ENCODE measurements at places on chromosomes 1 and 21.

DNA sequence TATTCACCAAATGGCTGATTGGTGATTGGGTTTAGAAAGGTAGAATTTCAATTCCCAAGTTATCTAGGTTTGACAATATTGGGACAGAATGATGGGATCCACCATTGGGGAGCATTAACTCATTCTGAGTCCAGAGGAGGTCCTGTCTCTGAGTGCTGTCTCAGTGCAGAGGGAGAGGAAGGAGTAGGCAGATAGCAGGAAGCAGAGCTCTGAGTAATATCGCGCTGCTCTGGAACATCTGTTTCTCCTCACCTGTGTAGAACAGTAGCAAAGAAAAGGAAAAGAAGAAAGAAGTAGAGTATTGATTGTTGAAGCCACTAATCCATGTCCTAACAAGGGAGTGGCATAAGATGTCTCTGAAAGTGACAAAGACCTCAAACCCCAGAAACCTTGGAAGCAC lies 1657.8 kb downstream of the MRPL39 start:
- DNase-seq: no peak

- DNase-seq: no peak
Observed at GRCh38 chr1:7393136-7393535, 378.0 kb upstream of the VAMP3 start.

DNA sequence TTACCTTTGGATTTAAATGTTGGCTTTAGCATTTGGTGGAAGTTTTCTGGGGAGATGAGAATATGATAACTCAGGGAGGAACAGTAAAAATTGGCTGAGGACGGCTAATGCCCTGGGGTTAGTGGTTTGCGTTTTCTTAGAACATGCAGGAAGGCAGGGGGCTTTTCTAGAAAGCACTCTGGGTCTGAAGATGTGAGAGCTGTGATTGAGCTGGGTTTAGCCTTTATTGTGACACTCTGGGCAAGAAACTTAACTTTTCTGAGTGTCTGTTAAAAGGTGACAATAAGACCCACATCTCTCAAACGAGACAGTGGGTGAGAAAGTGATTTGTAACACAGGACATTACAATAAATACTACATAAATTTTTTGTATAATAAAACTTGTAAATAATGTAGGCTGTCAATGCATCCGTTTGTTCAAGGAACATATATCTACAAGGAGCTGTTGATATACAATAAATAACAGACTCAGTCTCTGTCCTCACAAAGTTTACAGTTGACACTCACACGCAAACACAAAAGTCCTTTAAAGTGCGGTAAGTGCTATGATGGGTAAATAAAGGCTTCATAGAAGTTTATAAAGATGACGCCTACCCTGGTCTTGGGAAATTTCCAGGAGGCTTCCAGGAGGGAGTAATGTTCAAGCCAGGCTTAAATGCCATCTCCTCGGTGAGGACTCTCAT lies 49.5 kb upstream of the MRPS6 start:
- no peak for DNase-seq

- no peak for DNase-seq
Observed at GRCh38 chr1:164983023-164983650, 373.4 kb downstream of the LMX1A start.

DNA sequence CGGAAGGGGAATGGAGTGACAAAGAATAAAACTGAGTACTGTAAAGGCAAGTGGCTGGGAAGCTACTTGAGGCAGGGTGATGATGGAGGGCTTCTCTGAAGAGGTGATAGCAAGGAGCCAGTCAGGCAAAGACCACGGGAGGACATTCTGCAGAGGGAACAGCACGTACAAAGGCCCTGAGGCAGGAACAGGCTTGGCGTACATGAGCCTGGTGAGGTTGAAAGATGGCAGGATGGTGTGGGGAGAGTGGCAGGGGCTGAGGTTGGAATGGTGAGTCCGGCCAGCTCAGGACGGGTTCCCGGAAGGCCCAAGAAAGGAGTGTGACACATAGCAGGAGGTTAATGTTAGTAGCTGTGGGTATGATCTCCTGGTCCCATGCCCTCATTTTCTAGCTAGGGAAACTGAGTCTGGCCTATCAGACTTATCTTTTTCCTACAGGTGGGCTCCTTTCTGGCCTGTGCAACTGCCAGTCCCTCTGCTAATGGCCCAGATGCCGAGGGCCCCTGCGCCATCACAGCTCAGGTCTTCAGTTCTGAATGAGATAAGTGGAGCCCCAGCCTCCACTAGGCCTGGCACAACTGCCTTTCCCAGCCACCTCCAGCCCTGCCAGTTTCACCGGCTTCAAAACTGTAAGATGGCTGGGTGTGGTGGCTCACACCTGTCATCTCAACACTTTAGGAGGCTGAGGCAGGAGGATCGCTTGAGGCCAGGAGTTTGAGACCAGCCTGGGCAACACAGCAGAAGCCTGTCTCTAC lies 87.0 kb downstream of the VWA5B1 start:
- no peak for DNase-seq

DNA sequence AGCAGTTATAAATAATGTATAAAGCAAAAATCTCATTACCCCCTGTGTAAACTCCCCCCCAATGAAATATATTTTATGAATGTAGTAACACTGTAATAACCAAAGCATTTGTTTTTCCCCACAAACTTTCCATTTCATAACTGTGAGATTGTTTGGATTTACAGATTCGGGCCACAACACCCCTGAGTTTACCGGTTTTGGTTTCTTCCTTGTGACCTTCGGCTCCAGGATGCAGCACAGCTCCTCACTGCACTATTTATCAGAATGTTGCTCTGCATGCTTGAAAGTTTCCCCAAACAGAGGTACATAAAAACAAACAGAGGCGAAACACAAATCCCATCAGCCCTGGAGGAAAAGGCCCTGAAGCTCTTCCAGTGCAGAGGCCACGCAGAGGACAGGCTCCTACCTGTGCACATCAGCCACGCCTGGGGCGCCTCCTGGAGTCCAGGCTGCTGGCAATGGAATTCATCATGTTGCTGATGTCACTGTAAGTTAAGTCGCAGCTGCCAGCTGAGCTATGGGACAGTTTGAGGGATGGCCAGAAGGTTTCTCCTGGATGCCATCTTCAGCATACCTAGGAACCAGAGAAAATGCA lies 122.0 kb downstream of the LMO4 start:
- DNase-seq: no peak

GRCh38 chr21:46098303-46099141 lies 610 bp downstream of the COL6A2 start:
- DNase-seq: no peak

DNA sequence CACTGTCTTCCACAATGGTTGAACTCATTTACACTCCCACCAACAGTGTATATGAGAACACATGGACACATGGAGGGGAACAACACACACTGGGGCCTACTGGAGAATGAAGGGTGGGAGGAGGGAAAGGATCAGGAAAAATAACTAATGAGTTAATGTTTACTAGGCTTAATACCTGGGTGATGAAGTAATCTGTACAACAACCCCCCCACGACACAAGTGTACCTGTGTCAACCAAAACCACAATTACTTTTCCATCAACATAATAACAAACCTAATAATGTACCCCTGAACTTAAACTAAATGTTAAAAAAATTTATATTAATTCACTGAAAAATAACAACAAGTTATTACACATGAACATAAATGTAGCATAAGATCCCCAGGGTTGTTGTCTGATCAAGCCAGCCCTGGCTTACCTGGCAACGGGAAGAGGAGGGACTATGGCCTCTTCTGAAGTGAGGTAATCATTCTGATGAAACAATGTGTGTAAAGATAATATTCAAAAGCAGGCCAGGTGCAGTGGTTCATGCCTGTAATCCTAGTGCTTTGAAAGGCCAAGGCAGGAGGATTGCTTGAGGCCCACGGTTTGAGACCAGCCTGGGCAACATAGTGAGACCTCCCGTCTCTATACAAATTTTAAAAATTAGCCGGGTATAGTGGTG lies 40.8 kb upstream of the HEATR1 start:
- DNase-seq: no peak

DNA sequence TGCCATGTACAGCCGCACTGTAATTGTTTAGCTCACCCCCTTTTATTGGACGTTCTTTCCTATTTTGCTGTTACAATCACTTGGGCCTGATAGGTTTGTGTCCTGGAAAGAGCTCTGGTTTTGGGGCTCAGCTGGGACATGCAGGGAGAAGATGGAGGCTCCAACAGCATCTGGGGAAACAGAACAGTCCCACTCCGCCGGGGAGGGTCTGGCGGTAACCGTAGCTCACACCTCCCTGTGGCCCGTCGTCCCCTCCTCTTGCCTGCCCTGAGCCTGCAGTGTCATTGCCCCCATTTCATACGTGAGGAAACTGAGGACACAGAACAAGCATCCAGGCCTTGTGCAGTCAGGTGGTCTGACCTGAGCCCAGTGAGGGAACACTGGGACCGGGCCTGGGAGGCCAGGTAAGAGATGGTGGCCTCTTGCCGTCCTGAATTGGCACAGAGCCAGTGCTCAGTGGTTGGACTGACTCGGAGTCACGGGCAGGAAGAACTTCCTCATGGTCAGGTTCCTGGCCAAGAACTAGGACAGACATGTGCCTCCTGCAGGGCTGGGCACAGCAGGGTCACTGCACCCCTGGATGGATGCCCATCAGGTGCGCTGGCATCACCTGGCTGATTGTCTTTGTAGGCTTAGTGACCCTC lies 41.8 kb downstream of the S100B start:
- DNase-seq: no peak

DNA sequence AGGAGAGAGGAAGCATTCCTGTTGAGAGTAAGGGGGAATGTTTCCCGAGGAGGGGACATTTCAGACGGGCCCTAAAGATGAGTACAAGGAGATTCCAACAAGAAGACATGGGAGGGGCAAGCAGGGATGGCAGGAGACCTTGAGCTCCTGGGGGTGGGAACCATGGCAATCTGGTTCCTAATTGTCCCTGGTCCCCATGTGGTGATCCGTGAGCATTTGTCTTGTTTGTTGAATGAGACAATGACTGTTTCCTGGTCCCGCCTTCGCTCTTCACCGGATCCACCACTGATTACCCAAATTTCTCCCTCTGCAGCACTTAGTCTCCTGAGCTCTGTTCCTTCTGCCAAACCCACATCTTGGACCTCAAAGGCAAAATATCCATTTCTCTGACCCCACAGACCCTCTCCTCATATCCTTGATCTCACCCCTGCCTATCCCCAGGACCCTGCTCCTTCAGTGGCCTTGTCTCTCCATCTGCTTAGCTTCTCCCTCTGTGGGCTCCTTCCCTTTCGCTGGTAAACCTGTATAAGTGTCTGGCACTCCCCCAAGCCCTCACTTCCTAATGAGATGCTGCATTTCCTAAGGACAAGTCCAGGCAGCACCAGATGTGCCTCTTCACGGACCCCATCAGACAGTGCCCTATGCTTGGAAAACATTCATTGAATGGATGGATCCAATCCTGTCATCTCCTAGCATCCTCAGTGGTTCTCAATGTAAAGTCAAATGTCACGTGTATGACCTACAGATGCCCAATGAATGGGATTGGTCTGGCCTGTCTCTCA lies 8.3 kb upstream of the CSF1 start:
- no peak for DNase-seq

- DNase-seq: no peak
Observed at GRCh38 chr1:107267489-107267888, 126.7 kb downstream of the NTNG1 start.

GRCh38 chr1:25875856-25876692 lies 566 bp upstream of the PAQR7 start:
- no peak for DNase-seq

GRCh38 chr1:70220517-70221237 lies 503 bp upstream of the SRSF11 start:
- DNase-seq: no peak

DNA sequence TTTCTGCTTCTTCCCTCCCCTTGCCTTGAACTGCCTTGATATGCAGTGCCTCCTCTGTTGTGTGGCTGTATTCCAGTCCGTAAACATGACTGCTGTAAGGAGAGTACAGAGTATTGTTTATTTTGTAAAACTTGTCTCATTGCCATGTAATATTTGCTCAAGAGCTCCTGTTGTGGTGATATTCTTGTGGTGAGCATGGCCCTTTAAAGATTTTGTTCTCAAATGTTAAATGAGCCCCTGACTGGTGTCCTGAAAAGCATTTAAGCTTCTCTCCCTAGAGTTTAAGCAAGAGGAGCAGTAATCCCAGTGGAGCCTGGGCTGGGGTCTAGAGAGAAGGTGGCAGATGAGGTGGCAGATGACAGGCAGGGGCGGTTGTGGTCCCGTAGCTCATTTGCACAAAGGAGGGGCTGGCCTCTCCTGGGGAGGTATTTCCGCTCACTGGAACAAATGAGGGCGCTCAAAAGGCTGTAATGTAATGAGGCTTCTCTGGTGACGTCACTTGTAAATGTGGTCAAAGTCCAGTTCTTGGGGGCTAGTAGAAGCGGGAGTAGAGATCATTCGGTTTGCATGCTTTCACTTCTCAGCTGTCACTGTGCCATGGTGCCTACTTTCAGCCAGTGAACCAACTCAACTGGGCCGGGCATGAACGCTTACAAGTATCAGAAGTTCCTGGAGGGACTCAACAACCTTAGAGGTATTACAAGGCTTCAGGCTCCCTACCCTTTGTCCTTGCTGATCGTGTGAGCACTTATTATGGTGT lies 46.0 kb upstream of the MACF1 start:
- DNase-seq: no peak

DNA sequence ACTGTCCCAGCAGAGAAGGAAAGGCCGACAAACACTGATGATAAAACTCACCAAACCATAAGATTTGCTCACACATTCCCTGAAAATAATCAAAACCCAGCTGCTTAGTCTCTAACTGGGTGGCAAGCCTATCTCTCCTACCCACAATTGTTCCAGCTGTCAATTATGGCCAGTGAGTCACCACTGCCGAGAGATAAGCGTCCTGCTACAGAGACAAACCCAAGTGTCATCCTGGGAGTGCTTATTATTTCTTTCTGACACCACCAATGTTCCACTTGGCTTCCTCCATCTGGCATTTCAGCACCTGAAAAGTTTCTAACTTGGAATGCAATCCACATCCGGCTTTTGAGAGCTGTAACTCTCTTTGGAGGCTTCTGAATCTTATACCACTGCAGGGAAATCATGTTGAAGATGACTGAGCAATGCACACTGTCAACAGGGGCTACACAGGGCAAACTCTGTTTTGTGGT lies 51.5 kb upstream of the VAV3 start:
- DNase-seq: no peak

DNA sequence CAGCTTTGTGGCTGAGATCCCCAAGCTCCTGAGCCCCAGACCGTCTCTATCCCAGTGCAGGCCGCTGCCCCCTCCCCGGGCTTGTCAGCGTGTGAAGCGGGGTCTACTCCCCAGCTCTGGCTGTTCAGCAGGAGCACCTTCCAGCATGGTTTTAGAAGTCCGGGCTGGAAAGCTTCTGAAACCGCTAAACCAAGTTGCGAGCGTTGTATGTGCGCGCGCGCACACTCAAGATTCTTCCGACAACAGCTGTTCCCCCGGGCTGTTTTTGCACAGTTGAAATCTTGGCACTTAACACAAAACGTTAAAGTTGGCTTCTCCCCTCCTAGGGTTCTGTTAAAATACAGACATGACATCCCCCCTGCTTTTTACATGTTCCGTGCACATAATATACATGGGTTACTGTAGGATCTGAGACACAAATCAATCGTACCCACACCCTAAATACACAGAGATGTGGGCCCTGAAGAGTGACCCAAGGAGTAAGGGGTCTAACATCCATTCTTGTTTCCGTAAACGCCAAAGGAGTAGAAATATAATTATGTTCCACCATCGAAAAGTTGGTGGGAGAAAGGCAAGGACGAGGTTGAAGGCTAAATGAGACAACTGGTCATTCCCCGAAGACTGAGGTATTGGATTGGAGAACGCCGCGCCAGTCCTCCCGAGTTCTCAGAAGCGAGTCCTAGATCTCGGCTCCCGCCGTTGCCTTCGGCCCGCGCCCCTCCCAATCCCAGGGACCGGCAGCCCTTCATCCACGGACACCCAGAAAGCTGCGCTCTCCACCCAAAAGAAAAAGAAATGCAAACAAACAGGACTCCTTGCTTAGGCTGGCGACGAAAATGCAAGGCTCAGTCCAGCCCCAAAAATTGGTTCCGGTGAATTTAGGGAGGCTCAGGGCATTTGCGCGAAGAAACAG lies 1.3 kb downstream of the TBX15 start:
- no peak for DNase-seq

Data from T-cell (primary cell).